Suppressor macrophage treated with lipopolysaccharide for 4 hours (primary cell): ENCODE measurements at places on chromosomes 7 and 10.
A peak's percentile ranks its signal among the peaks of the same experiment; 100 is the strongest.

DNA sequence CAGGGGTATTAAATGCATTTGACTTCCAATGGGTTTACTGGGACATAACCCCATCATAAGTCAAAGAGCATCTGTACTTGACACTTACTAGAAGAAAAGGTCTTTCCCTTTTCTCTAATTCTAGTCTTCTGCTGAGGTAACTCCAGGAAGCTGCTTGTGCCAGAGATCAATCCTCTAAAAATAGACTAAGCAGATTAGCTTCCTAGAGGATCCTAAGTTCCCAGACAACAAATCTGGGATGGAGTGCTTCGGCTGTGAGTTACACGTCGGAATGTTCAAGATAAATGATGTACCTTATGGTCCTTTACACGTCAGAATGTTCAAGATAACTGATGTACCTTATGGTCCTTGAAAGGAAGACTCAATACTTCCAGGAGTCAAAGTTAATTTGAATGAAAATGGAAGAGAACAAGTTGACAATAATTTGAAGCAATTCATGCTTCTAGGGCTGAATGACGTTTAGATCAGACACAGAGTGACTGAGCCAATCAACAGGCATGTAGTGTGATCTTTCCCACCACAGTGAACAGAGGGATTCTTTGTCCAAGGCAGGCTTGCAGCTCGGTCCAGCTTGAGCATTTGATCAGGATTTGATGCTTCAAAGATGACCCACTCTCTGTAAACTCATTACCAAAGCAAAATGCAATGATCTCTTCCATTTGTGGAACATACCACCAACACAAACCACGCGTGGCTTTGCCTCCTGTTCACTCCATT is 63.8 kb downstream of the SLC37A3 start:
- no peak for DNase-seq

- DNase-seq = no peak
These were observed 63.6 kb upstream of the NKX6-2 start for GRCh38 chr10:132849546-132850031.

- DNase-seq = peak; percentile 9
These were observed 179.7 kb upstream of the GRB10 start for GRCh38 chr7:50962281-50962883.

DNA sequence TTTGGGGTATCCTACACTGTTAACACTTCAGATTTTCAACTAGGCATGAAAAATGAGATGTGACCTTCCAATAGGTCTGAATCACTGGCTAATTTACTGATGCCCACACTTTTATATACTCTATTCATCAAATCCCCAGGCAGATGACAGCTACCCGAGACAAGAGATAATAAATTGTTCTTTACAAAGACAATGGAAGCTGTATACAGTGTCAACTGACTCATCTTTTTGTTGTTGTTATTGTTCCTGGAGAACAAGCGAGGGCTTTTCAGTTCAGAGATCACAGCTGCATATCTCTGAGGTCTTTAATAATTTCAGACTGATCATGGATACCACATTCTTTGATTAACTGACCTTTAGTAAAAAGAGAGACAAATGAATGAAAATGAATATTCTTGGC is 228.9 kb downstream of the SDHAF3 start:
- no peak for DNase-seq
